T-cell (primary cell): ENCODE measurements at places on chromosomes 13 and 19. TPM values are rescaled to one million over a fixed set of nuclear protein-coding genes. Genes with fewer than 3 reads are reported as not detected.
A peak's percentile ranks its signal among the peaks of the same experiment; 100 is the strongest.

DNA sequence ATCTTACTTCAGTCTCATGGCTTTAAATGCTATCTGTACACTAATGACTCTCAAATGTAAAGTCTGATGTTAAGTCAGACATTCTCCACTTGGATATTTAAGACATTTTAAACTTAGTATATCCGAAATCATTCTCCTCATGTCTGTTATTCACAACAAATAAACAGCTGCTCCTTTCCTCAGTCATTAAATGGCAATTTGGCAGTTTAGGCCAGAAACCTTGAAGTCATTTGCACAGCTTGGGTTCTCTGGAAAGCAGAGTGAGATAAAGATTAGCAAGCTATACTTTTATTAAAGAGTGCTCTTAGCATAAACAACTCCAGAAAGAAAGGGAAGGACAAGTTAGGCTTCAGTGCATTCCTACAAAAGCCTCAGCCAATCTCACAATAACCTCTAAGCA is 53.7 kb downstream of the DNAJC15 start:
- H3K36me3 ChIP-seq: peaks cover 6% of the 10 kb centered on the region
- H3K27ac ChIP-seq: no peak overlapping the region
- no peak for DNase-seq

- no peak overlapping the region for H3K4me3 ChIP-seq
- no peaks in the 10 kb centered on the region for H3K4me1 ChIP-seq
- no peak overlapping the region for H3K27ac ChIP-seq
- DNase-seq: no peak
- no peaks in the 10 kb centered on the region for H3K36me3 ChIP-seq
- H3K27me3 ChIP-seq: peaks cover 41% of the 10 kb centered on the region
Observed at GRCh38 chr13:113777311-113778260, 18.6 kb downstream of the TMEM255B start.

GRCh38 chr19:34348899-34349487 is 16.0 kb upstream of the GPI start:
- no peaks in the 10 kb centered on the region for H3K27me3 ChIP-seq
- H3K4me3 ChIP-seq: no peak overlapping the region
- DNase-seq: no peak
- peaks cover 28% of the 10 kb centered on the region for H3K36me3 ChIP-seq
- H3K27ac ChIP-seq: peak overlapping the region; percentile 65

The ZNF77 gene
- 6.3 TPM for total RNA-seq

- no peaks in the 10 kb centered on the region for H3K27me3 ChIP-seq
- H3K4me3 ChIP-seq: no peak overlapping the region
Observed at GRCh38 chr13:37306778-37307544, 201.5 kb upstream of the CSNK1A1L start.
